Lung (tissue), 17 donors: ENCODE measurements at places on chromosomes 6 and 20.

DNA sequence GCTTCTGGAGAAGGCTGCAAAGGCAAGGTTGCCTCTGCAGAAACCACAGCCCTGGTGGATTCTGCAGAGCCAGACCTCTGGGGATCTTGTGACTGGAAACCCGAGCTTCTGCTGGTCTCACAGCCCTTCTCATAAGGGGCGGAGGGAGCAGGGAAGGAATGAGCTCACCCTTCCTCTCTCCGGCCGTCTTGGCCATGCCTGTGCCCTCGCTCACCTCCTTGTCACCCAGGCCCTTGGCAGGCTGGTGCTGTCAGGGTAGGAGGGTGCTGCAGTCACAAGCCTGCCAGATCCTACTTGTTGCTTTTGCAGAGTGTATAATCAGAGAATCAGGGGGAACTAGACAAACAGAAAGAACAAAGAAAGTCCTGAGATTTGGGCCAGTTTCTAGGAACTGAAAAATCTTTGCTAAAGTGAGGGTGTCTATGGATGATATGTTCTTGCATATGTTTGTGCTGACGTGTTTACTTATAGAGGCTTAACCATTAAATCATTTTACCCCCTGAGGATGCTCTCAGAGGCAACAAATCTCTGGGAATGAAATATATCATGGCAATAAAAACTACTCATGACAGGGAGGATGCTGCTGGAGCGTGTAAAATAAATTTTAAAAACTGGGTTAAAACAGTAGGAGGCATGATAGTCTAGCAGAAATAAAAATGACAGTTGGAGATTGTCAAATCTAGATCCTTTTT lies 244.9 kb upstream of the SOX4 start:
- peak; percentile 59 for DNase-seq

DNA sequence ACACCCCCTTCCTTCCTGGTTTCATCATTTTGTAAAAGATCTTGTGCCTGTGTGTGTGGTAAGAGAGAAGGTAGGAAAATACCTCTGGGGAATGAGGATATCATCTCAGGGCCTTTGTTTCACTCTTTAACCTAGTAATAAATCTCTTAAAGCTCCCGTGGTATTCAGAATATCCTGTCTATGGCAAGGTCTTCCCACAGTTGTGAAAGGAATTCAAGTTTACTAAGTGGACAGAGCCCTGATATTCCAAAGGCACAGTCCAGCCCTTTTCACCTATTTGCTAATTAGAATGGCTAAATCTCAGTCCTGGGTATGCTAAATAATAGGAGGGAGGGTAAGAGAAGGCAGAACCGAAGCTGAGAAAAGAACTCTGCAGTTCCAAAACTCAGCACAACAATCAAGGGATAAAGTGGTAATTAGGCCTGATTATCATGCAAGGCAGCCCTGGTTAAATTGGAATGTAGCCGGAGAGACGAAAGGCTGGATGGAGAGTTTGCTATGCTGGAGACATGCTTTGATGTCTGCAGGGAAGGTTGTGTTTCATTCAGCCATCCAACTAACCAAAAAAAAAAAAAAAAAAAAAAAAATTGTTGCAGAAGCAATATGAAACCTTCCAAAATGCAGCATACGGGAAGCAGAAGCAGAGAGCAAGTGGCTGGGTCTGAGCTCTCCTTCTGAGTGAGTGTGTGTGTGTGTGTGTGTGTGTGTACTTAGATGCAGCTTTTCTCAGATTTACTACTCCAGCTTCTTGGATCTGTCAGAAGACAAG lies 28.5 kb upstream of the PIM1 start:
- no peak for DNase-seq

DNA sequence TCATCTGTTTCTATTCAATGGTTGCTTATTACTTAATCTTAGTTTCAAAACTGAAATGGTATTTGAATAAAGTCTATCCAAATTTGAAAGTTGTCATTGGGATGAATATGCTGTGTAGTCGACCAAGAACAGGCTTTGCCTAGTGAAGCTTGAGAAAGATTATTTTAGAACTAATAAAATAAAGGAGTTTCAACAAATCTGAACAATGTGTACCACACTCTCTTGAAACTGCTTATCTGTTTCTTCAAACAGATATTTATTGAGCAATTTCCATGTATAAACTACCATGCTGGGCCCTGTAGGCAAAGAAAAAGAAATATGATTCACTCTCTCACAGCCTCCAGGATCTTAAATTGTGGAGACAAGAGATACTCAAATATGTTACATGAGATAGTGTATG lies 174.4 kb downstream of the OGFRL1 start:
- no peak for DNase-seq

DNA sequence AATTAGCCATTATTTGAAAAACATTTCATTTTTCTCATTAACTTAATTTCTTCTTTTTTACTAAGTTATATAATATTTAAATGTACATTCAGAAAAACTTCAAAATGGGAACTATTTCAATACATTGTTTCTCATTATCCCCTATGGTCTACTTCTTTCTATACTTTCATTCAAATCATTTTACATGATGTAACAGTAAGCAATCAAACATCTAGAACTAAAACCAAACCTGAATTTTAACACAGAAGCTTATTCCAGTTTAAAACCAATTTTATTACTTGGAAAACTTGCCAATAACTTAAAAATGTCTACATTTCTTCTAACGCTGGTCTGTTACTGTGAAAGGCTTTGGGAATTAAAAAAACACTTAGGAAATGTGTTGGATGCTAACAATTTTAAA lies 4.6 kb upstream of the PRR18 start:
- no peak for DNase-seq

- peak; percentile 72 for DNase-seq
Observed at GRCh38 chr6:53956068-53956711, 155.1 kb upstream of the MLIP start.

- DNase-seq = peak; percentile 53
Observed at GRCh38 chr6:34145161-34146020, 496 bp downstream of the GRM4 start.

DNA sequence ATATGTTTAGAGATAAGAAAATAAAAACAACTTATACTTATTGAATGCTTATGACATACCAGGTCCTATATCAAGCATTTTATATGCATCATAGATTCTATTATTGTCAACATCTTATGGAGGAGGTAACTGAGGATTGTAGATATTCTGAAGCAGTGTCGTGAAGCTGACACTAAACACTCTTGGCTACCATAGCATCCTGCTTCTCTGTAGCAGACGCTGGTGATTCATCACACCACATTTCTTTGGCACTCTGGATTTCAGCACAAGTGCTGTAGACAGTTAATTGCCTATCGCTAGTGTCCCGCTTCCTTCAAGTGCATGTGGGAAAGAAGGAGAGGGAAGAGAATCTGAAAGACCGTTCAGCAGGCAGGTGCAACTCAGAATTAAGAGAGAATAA lies 317.1 kb downstream of the PLCB1 start:
- DNase-seq = no peak

GRCh38 chr6:23656255-23657194 lies 469.5 kb upstream of the NRSN1 start:
- DNase-seq = no peak

DNA sequence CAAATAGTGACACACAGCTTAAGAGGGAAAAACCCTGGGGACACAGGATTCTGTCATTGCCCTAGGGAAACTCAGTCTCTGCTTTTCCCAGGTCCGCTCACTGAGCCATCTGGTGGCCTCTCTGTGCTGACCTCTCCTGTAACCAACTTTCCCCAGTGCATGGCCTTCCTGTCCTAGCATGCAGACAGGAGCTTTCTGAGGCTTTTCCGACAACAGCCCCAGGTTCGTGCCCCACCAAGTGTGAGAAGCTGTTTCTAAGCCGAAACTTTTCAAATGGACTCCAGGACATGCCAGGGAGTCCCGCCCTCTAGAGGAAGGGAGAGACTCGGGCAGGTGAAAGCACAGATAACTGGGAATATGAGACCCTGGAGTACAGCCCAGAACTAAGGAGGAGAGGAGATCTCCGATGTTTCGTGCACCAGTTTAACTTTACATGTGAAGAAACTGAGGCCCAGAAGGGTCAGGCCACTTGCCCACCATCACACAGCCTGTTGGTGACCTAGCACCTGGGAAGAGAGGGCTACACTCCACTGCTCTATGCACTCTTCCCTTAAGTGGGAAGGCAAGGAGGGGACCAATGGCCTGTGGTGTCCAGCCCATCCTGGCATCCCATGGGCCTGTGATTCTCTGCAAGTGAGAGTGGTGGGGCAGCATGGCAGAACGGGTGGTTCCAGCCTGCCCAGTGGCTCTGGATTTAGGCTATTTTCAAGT lies 46.2 kb downstream of the RPP40 start:
- no peak for DNase-seq

DNA sequence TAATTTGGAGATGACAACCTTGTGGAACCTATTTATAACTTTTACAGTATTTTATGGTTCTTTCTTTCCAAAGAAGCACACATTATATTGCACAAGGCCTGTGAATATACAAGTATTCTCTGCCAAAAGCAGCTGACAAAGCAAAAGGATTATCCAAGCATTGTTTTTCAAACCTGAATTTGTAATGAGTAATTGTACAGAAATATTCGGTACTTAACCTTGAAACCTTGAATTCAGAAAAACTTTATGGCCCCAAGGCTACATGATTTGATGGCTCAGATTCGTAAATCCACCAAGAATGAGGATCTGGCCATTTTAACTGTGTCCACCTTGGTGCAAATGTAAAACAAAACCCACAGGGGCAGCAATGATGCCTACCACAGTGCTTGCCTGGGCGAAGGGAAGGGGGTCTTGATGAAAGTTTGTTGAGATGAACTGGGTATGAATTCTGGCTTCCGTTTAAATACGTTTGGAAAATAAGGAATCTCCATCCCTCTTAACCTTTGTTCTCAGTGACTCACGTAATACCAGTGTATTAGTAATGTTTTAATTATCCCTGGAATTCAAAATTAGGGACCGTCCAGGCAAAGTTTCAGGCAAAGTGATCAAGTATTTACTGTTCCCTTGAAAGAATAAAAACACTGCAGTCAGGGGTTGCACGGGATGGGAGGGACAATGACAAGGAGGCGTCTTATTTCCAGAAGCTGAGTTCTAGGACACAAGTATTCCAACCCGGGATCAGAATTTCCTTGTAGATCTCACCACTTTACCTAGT lies 2.7 kb upstream of the RBM24 start:
- peak; percentile 20 for DNase-seq

DNA sequence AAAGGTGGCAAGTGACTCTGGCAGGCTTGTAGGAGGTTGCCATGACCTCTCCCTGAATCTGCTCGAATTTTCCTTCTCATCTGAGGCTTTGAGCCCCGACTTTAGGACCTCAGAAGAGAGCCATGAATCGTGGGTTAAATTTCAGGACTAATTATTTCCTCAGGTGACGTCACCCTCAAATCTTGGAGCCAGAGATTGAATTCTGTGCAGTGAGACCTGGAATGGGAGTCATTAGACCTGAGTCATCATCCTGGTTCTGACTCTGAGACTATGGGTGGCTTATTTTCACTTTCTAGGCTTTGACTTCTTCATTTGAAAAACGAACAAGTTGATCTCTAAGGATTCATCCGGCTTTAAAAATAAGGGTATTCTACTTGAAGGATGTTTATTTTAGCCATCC lies 48.5 kb upstream of the PDYN start:
- no peak for DNase-seq

DNA sequence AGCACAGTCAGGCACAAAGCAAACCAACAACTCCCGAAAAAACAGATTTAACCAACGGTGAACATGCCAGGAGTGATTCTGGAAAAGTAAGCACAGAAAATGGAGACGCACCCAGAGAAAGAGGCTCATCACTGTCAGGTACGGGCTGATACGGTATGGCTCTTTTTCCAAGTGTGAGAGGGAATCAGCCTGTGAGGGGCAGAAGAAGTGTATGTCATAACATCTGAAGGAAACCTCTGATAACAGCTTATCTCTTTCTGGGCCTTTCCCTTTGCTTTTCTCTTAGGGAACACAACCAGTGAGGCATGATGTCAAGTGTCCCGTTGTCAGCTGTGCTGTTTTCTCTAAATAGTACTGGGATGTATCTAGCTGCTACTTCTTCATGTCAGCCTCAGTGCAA lies 32.1 kb downstream of the ARFGEF2 start:
- DNase-seq = no peak

- no peak for DNase-seq
Observed at GRCh38 chr6:318243-318890, 26.1 kb downstream of the DUSP22 start.

- DNase-seq = no peak
Observed at GRCh38 chr6:30322527-30323501, 3.9 kb upstream of the TRIM39 start.

DNA sequence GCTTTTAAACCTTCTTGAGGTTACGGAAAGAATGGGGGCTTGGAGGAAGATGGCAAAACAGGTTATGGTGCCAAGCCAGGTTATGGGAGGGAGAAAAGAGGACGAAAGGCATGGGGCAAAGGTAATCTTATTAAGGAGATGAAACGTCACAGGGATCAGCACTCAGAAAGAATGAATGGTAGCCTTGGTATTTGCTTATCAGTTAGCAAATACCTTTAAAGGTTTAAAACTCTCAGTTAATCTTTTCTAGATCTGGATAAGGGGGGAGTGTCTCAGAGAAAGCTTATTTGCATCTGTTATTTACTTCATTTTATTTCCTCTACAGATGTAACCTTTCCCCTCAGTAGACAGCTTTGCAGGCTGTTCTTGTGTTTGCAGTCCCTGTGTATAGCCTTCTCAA lies 55.5 kb upstream of the EEF1E1 start:
- DNase-seq = peak; percentile 11

GRCh38 chr6:153140299-153140698 lies 9.2 kb upstream of the RGS17 start:
- DNase-seq = no peak

- peak; percentile 74 for DNase-seq
Observed at GRCh38 chr6:36829919-36830544, 9.2 kb downstream of the CPNE5 start.

- peak; percentile 67 for DNase-seq
Observed at GRCh38 chr20:5127204-5127858, 523 bp downstream of the CDS2 start.

DNA sequence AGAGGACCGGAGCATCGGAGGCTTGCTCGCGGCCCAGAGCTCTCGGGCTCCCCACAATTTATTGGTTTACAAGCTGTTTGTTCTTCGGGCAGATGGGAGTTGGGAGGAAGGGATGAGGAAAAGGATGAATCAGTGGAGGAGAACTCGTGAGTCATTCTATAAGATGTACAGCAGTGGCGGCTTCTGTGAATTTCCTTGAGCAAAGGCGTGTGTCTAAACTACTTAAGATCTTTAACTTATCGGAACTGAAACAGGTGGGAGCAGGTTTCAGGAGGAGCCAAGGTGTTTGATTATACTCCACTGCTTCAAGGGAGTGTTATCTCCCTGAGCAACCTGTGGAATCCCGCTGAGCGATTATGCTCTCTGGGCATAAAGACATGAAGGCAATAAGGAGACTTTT lies 50.5 kb upstream of the IBTK start:
- DNase-seq = no peak
